Stimulated activated CD8-positive, alpha-beta memory T cell treated with anti-CD3 and anti-CD28 coated beads, Interleukin-7, amount 100 ng/mL, for 24 hours (primary cell): ENCODE measurements at places on chromosomes 6 and 20.

DNA sequence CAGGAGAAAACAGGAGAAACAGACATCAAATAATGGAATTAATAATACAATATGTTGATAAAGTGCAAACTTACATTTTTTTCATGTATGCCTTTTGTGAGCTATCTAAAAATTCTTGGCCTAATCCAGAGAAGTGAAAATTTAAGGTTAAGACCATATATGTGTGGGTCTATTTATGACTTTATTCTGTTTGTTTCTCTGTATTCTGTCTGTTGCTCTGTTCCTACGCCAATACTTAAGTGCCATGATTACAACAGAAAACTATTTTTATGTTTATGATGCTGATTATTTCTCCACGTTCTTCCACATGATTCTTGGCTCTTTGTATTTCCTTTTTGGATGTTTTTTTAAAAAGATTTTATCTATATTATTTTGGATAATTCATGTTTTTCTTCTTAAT is 109.6 kb upstream of the MAP3K4 start:
- no peak for DNase-seq

DNA sequence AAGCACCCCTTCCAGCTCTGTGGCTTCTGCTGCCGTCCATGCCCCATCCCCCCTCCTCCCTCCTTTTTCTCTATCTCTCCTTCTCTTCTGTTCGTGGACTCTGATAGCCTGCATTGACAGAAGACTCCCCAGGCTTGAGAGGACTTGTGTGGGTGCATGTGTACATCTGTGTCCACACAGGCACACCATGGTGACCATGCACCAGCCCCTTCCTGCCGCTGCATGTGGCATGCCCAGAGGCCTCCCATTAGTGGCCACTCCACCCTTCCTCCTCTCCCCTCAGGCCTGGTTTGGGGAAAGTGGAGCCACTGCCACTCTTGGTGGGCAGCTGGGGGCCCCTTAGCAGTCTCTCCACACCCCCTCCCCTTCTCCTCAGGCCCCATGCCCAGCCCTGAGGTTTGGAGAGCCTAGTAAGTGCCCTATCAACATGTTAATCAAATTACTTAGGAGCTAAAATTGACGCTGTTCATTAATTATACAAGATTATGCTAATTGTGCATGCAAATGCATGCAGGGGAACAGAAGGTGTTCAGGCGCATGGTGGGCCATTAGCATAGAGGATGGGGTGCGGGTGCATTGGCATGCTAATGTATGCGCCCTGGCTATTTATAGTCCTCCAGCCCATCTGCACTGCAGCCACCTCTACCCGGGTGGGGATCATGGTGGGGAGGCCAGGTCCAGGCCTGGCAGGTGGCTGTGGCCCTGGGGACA is 45.9 kb downstream of the EBF4 start:
- DNase-seq, result no peak

DNA sequence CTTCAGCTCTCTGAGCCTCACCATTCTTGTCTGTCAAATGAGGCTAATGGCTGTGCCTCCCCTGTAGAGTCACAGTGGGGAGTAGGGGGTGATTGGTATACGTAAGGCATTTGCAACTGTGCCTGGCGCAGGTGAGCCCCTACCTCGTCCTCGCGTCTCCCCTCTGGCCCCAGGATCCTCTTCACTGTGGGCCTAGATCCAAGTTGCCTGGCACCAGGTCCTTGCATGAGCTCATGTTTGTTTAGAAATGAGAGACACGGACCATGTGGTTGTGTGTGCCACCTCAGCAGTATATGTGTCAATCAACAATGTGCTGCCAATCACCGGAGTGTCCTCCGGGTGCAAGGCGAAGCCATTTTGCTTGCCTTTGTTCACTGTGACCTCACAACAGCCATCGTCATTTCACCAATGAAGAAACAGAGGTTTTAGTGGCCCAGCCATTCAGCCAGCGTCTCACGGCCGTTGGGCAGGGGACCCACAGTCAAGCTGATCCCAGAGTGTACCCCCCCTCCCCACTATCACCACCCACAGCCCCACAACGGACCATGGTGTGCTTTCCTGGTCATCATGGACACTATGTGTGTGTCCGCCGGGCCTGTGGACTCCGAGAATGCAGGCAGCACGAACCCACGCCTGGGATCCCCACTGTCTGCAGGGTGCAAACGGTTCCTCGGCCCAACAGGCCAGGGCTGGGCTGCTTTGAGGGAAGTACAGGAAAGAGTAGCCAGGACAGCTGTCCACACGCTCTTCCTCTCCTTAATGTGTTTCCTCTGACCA is 35.9 kb upstream of the STX16 start:
- no peak for DNase-seq

- no peak for DNase-seq
These were observed 54.8 kb downstream of the BTBD3 start for GRCh38 chr20:11972478-11972877.

GRCh38 chr20:41014561-41015088 is 14.0 kb upstream of the TOP1 start:
- DNase-seq, result no peak

DNA sequence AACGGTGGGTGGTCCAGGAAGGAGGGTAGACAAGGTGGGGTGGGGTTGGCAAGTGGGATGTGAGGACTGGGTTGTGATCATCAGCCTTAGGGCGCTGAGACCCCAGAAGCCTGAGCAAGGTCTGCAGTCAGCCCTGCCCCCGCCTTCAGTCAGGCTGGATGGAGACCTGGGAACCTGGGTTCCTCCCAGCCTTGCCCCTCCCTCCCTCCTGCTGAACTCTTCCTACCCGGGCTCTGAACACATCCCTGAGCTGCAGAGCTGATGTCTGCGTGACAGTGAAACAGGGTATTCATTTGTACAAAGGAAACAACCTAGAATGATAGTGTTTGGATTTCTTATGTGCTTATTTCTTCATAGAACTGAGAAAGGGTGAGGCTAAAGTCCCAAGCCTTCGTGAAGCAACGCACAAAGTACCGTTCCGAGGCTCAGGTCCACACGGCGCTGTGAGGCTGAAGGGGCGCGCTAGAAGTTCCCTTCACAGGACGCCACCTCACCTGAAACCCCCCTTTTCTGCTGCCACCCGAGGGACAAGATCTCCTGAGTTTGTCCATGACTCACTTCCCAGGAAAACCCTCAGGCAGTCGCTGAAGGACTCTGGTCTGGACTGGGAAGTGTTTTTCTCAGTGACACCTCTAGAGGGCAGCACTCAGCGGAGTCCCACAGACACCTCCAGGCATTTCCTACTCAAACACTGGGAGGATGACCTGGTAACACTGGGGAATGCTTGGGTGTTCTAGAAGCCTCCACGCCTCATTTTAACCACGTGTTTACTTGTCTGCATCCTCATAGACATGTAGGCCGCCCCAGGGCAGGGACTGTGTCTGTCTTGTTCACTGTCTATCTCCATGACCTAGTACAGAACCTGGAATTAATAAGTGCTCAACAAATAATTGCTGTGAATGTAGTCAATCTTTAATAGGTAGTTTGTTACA is 1.2 kb downstream of the GSTA5 start:
- DNase-seq, result peak; percentile 10

- DNase-seq, result no peak
These were observed 453.1 kb upstream of the MARCKS start for GRCh38 chr6:113403966-113404595.

- no peak for DNase-seq
These were observed 140.6 kb downstream of the MTHFD1L start for GRCh38 chr6:151005896-151006632.

DNA sequence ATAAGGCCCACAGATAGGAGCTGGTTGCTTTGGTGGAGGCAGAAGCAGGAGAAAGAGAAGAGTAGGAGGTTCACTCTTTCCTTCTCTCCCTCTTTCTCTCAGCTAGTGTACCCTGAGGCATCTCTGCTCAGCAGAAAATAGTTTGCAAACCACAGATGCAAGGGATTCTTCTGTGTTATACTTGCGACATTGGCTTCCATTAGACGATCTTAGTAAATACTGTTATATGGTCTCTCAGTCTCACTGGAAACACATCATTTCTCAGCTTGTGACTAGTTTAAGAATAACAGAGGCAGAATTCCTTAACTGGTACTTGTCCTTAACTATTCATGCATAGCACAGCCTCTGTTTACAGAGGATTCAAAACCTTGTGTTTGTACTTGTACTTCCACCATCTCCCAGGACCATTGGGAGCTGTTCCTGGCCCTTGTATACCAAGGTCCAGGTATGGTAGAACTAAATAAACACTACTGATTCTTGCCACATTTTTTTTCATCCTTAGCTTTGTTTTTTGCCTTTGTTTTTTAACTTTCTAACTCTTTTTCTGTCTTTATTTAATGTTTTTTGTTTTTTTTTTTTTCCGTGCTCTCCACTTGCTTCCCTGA is 218.2 kb downstream of the OTOR start:
- DNase-seq, result no peak

DNA sequence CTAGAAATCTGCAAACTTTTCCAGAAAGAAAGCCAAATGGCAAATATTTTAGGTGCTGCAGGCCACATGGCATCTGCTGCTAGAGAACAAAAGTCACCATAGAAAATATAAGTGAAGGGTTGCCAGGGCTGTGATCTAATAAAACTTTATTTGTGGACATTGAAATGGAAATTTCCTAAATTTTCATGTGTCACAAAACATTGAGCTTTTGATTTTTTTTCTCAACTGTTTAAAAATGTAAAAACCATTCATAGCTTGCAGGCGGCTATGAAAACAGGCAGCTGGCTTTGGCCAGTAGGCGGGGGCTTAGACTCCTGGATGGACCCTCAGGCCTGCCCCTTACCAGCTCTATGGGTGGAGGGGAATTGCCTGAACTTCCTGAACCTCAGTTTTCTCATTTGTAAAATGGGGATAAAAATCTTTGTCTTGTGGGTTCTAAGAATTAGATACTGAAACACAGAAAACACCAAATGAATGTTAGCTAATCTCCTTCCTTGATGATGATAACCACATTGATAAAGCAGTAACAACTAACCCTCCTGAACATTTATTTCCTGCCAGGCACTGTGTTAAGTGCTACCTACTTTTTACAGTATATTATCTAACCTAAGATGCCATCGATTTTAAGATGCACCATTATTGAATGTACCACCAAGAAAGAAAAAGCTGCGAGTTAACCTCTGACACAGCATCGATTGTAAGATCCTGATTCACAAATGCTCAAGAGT is 85.5 kb downstream of the SLC22A23 start:
- no peak for DNase-seq

GRCh38 chr20:61951695-61952533 is 113.8 kb downstream of the TAF4 start:
- no peak for DNase-seq

GRCh38 chr6:27213544-27214125 is 33.9 kb upstream of the PRSS16 start:
- no peak for DNase-seq

- DNase-seq, result no peak
These were observed 108.6 kb downstream of the CDYL start for GRCh38 chr6:4884646-4885340.

DNA sequence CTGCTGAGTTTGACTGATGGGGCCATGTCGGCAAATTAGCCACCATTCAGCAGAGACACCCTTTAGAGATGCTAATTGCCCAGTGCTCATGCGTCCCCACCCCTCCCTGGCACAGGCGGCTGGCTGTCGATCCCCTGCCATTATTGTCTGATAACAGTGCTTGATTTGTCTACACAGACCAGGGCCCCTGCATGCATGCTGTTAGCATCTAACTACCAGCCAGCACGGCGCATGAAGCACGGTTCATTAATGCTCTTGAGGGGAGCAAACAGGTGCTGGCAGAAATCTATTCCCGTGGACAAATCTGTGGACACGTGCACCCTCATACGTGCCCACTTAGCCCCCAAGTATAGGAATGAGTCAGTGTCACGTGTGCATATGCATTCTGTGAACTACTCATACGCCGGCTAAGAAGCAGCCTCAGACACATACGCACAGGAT is 32.2 kb downstream of the KCNB1 start:
- no peak for DNase-seq

DNA sequence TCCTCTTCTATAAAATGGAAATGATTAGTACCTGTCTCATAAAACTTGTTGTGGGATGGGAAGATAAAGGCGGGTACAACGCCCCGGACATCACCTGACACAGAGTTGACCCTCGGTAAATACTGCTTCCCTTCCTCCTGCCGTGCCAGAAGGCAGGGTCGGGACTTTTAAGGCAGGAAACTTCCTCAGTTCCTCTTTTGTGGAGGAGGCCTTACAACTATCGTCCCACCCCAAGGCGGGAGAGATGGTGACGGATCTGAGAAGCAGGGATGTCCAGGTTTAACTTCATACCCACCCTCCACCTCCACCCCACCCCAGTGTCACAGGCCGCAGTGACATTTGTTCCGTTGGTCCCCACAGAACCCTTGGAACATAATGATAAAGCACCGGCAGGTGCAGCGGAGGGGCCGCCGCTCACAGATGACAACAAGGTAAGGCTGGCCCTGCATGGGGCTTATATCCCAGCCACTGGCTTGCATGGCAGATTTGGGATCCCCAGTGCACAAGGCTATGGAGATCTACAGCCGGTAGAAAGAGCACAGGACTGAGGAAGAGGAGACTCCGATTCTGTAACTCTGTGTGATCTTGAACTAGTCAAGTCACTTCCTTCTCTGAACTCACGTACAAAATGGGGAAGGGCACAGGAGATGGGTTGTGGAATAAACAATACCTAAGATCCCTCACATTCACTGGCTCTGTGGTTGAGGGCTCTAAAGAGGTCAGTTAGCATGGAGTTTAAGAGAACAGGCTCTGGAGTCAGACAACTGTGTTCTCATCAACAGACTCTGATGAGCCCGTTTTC is 764 bp downstream of the DNTTIP1 start:
- DNase-seq, result no peak

- DNase-seq, result no peak
These were observed 109.3 kb upstream of the EYA4 start for GRCh38 chr6:133131621-133132465.
